ENCODE measurements at places on chromosomes 11 and 22.

DNA sequence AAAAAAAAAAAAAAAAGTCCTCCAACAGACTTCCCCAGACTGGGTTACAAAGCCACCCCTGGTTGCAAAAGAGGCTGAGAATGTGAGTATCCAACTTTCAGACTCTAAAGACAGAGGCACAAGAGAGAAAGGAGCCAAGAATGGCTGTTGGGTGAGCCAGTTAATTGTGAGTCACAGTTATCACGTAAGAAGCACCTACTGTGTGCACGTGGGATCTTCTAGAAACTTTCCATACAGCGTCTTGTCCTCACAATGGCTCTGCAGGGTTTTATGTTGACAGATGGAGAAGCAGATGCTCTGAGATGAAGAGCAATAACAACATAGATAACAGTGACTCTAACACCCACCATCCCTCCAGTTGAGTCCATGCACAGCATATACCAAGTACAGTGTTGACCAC, 41.0 kb downstream of the CD82 start:
- no peak for DNase-seq

GRCh38 chr22:50526834-50527801, 1.7 kb upstream of the SCO2 start:
- DNase-seq: no peak

DNA sequence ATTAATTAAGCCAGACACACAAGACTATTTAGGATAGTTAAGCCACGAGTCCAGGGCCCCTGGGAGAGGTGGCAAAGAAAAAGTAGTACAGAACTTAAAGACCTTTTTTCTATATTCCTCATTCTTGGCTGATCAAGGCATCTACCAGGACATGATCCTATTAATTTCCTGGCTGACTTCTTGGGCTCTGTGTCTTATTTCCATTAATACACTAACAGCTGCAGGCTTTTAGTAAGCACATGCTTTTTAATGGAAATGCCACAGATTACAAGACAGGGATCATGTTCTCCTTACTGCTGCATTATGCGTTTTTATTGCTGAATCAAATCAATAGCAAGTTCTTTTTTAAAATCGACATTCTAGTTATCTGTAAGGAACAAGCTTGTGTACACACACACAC, 35.2 kb downstream of the BTG4 start:
- DNase-seq: no peak

- peak; percentile 87 for DNase-seq
Observed at GRCh38 chr22:37676736-37677492, 1.5 kb downstream of the LGALS1 start.

DNA sequence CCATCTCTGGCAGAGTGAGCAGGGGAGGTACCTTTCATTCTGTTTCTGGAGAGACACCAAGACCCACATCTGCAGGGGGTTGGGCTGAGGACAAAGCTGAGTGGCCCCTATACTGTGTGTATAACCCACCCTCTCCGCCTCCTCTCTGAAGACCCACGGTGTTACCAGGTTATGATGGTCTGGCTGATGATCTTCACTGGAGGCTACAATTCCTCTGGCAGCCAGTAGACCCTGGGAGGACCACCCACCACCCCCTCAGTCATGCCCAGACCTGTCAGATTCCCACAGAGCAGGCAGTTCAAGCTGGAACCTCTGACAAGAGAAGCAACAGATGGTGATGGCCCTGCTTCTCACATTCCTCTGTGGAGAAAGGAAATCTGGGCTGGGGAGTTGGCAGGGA, 11.4 kb upstream of the KCNJ1 start:
- DNase-seq: no peak

DNA sequence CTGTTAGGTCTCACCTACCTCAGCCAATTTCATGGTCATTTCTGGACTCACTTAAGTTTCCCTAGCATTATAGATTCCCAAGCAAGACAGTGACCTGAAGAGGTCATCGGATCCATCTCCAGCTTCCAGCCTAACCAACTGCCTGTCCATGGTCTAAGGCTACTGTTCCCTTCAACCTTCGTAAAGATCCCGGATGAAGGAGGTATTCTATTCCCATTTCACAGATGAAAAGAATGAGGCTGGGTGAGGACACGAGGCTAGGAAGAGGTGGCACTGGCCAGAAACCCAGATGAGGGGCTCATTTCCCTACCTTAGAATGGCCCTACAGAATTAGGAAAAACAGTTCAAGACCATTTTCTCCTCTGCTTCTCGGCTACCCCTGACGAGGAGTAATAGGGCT, 31.3 kb upstream of the DRD2 start:
- no peak for DNase-seq

DNA sequence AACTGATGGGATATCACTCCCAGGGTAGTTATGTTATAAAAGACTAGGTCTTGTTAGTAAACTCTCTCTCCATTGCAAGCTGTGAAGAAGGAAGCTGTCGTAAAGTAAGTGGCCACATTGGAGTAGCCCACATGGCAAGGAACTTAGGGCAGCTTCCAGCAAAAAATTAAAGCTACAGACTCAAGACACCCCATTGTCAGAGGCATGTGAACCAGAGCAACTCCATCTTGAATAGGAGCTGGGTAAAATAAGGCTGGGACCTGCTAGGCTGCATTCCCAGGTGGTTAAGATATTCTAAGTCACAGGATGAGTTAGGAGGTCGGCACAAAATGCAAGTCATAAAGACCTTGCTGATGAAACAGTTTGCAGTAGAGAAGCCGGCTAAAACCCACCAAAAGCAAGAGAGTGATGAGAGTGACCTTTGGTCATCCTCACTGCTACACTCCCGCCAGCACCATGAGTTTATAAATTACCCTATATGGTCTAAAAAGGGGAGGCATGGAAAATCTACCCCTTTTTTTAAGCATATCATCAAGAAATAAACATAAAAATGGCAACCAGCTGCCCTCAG, 23.9 kb downstream of the CCKBR start:
- no peak for DNase-seq

- no peak for DNase-seq
Observed at GRCh38 chr11:85749287-85749834, 61.6 kb downstream of the SYTL2 start.

DNA sequence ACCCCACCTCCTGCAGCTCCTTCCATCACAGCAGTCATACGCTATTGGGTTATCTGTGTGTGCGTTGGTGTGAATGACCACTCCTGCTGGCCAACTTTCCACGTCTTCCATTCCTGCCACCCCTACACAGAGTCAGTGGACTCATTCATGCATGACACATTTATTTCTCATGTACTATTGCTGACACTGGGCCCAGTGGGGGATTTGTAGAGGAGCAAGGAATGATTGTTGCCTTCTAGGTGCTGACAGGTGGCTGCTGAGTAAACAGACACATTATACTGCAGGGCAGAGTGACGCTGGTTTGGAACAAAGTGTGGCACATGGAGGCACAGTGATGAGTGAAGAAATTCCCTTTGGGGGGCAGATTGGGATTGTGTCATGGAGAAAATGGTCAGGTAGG, 113.9 kb downstream of the CCDC81 start:
- DNase-seq: no peak

DNA sequence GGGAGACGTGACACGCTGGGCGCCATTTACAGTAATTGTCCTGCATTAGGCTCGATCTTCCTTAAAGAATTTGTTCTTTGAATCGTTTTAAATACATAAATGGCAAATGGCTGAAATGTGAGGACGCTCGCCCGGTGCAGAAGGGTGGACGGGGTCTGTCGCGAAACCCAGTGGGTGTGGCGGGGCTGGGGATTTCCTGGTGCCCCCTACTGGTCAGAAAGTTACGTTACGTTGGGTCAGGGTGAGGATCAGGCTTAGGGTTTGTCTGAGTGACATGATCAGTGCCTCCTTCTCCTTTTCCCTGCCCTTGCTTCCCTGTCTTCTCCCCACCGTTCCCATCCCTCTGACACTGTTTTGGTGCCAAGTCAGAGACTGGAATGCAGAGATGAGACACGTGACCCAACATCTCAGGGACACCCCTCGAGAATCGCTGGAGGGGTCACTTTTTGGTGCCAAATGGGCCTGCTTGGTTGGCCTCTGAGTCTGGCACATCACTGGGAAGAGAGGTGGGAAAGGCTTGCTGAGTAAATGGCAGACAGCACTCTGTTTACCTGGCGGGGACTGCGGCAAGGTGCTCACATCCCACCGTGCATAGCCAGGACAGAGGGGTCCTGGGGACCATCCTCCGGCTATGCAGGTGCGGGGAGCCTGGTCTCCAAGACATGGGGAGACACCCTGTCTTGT, 1107.6 kb downstream of the BRD1 start:
- DNase-seq: no peak

DNA sequence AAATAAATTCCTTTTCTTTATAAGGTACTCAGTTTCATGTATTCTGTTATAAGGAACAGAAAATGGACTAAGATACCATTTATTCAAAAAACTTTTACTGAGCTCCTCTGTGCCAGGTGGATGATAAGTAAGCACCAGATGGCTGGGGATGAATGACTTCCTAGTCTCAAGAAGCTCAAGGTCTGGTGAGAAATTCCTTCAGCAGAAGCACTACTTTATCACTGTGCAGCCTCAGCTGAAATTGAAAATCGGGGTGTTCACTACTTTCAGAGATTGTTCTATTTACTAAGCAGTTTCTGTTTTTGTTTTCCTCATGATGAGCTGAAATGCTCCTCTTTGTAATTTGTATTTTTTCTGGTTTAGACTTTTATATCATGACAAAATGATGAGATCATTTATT, 7.8 kb downstream of the LDHAL6A start:
- DNase-seq: no peak

- DNase-seq: no peak
Observed at GRCh38 chr11:130947889-130948288, 31.6 kb upstream of the SNX19 start.

DNA sequence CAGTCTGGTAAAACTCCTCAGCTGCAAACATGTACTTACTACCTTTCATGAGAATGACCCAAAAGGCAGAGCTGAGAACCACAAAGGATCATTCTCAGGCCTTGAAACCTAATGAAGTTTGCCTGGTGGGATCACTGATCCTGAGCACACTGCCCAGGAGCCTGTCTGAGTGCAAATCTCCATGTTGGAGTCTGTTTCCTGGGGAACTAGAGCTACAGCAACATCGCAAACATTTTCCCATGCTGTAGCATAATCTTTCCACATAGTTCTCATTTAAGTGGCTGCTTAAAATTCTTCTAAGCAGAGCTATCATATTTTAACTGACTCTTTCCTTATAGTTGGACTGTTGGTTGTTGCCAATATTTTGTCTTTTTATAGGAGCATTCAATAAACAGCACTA, 58.5 kb downstream of the GUCY1A2 start:
- no peak for DNase-seq

DNA sequence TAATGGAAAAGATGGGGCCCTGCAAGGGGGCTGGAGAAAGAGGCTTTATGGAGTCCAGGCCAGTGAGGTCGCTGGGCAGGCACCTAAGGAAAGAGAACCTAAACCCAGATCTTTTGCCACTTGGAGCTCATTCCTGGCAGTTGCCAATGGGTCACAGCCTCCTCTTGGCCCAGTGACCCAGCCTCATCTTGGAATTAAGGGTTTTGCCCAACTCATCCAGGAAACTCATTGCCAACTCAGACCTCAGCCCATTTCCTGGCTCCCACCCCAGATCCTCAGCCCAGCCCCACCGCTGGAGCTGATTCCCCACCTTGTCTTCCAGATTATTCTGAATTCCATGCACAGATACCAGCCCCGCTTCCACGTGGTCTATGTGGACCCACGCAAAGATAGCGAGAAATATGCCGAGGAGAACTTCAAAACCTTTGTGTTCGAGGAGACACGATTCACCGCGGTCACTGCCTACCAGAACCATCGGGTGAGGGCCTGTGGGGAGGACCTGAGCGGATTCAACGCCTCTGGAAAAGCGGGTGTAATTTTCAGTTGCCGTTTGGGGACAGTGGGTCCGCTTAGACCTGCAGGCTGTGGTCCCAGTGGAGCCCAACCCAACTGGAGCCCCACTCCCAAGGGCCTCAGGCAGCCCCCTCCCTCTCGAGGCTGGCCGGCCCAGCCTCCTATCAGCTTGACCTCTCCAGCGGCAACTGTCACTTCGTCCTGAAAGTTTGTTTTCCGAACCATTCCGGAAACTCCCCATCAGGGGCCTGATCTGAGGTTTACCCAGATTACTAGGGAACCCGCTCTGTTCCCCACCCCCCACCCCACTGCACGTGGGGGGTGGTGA, 4.3 kb downstream of the TBX1 start:
- DNase-seq: no peak

- no peak for DNase-seq
Observed at GRCh38 chr22:45893516-45893915, 83.4 kb downstream of the WNT7B start.

GRCh38 chr11:26859416-26859815, 134.5 kb upstream of the FIBIN start:
- DNase-seq: no peak

DNA sequence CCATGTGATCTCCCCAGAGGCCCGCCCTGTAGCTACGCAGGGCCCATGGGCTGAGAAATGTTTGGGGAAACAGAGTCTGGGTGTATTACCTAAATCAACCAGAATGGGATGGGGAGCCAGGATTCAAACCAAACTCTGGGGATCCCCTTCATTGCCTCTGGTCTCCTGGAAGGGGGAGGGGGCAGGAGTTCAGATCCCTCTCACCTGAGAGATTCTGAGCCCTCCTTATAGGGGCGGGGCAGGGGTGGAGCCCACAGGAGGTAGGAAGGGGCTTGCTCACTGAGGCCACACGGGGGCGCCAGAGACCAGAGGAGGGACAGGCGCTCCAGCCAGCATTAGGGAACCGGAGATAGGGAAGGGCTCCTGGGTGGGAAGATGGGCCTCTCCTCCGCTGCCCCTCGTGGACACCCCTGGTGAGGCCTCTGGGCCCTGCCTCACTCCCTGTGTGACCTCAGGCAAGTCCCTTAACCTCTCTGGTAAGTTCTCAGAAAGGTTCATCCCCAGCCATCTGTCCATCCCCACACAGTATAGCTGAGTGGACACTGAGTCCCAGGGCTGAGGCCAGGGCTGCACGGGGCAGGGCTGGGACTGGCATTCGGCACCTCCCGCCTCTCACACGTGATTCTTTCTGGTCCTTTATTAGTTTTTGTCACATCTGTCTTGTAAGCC, 2.7 kb upstream of the CDC42BPG start:
- DNase-seq: peak; percentile 91

- DNase-seq: no peak
Observed at GRCh38 chr11:12253843-12254281, 123.5 kb upstream of the PARVA start.

GRCh38 chr22:41563051-41563711, 2.4 kb downstream of the CSDC2 start:
- no peak for DNase-seq

Data from stimulated activated CD8-positive, alpha-beta memory T cell treated with anti-CD3 and anti-CD28 coated beads, Interleukin-15, amount 100 ng/mL, for 1 hour (primary cell).